Stimulated activated CD8-positive, alpha-beta memory T cell treated with anti-CD3 and anti-CD28 coated beads, Interleukin-4, amount 100 ng/mL, for 4 hours (primary cell): ENCODE measurements at places on chromosomes 1 and 21.

- DNase-seq: no peak
Observed at GRCh38 chr21:36419996-36420395, 34.8 kb downstream of the CHAF1B start.

- DNase-seq: no peak
Observed at GRCh38 chr1:93566227-93566626, 115.4 kb downstream of the BCAR3 start.

GRCh38 chr1:3349968-3350299 is 104.5 kb upstream of the ARHGEF16 start:
- no peak for DNase-seq

DNA sequence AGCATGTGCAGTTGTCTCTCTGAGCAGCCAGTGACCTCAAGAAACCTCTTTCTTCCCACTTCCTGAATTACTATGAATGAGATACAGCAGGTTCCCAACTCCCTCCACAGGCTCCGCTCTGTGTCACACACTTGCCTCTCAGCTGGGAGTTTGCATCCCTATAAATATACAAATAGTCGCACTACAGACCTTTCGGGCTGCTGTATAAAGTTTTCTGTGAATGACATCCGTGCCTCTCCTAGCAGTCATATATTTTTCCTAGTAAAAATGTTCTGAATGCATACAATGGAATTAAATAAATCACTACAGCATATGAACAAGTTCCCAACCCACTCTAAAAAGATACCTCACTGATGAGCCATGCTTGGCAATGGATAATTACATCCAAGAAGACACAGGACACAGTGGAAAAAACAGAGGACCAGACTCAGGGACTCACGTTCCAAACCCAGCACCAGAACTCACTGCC is 66.8 kb downstream of the CAPZB start:
- DNase-seq: no peak

DNA sequence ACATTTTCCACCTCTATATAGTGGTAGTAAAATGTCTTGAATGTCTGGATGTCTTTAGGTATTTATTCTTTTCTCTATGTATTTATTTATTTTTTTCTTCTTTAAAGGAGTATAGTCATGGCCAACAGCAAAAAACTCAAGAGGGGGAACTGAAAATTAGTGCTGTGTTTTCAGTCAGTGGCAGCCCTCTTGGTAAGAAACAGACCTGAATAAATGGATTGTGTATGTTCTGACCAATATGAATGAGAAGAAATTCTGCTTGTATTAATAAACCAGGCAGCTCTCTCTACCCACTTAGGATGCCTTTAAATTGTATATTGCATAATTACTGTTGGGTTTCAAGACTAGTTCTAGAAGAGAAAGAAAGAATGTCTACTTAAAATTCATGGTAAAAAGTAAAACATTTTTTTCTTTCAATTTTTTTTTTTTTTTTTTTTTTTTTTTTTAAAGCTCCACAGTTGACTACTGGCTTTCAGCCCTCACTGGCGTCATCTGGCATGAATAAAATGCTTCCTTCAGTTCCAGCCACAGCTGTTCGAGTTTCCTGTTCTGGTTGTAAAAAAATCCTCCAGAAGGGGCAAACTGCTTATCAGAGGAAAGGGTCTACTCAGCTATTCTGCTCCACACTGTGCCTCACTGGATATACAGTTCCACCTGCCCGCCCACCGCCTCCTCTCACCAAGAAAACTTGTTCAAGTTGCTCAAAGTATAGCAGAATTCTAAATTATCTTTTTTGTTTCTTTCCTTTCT is 101.6 kb downstream of the ZMYM4 start:
- DNase-seq: no peak

DNA sequence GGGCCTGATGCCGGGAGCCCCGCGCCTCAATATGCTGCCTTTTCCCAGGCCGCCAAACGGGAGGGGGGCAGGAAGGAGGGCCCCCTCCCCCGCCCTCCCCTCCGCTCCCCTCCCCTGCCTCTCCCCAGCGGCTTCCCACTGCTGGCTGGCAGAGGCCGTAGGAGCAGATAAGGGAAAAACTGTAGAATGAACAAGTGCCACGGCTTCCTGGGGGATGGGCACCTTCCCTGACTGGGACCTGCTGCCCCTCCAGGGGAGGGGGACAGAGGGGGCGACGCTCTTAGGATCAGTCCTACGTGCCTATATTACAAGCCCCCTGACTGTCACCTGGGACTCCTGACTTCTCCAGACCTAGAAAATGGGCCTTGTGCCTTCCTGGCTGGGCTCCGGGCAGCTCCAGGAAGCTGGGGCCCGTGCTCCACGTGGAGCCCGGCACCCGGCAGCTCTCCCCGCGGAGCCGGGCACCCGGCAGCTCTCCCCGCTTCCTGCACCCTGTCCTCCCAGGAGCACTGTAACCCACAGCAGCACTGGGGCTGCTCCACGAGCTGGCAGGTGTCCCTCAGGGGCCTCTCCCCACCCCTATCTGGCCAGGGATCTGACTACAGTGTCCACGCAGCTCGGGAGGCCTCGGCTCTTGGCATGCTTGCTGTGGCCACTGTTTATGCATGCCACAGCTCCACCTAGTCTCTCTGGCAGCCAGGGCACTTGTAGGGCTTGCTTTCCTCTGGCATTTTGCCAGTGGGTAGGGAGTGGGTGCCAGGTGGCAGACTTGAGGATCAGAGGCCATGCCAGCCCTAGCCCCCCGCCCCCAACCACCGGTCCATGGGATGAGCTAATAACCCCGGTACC is 674 bp upstream of the HES5 start:
- no peak for DNase-seq

DNA sequence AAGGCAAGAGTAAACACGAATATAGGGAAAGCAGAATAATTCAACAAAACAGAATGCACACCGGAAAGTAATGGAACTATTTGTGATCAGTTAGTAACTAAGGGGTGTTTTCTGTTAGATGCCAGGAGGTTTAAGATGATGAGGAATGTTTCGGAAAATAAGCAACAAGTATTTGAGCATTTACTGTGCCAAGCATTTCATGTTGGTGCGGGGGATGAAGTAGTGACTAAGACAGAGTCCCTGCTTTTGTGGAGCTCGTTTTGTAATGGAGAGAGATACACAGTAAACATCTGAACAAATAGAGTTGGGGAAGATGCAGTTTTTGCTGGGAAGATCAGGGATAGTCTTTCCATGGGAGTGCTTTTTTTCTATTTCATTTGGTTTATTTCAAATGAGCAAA is 78.7 kb downstream of the DYRK1A start:
- DNase-seq: no peak

DNA sequence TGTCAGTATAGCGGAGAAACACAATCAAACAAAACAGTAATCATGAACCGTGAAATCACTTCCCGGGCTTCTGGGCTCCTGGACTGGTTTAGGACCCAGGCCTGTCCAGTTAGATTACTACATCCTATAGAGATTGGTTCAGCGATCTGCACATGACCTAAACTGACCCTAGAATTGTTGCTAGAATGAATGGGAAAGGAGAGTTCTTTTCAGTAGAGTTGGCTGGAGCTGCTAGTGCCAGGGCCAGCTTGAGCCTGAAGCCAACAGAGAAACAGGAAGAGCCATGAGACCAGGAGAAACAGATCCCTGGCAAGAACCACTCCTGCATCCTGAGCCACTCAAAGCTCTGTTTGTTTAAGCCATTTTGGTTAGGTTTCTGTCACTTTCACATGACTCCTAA is 474.3 kb upstream of the C1orf87 start:
- DNase-seq: no peak

DNA sequence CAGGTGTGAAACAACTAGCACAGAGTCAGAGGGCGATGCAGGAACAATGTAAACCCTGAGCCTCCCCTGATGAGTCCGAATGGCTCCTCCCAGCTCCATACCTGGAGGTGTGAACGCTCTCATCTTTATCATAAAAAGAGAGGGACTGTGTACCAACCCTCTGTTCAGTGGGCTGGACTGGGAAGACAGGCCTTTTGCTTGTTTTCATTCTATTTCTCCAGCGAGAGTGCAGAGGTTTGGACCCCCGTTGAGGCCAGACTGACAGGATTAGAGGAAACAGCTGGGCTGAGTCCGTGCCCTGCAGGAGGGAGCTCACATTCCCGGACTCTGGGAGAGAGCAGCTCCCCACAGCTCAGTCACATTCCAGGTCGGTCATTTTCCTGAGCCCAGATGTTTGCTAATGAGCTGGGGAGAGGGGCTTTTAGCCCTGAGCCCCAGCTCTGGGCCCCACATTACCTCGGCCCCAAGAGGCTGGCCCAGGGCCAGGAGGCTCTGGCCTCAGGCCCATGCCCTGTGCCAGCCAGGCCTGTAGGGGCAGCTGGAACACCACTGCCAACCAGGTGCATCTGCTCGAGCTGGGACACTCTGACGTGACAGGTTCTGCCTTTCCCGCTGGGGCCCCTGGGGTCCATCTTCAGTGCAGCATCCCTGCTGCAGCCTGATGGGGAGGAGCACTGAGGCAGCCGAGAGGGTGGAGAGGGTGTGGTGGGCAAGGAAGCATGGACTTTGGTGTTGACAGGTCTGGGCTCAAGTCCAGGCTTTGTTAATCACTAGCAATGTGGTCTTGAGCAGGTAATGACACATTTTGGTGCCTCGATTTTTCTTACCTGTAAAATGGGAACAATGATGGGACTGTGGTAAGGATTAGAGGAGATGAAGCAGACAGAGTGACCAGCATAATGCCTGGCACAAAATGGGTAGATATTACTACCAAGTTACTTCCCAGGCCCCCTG is 3.5 kb upstream of the NBL1 start:
- no peak for DNase-seq

- no peak for DNase-seq
Observed at GRCh38 chr1:227950735-227951346, 3.1 kb upstream of the WNT9A start.

GRCh38 chr1:160862203-160863060 is at the start of gene CD244:
Gene CD244 (minus strand): TSS chr1:160862887. CDS start chr1:160862677, 210 bp downstream.
- no peak for DNase-seq

DNA sequence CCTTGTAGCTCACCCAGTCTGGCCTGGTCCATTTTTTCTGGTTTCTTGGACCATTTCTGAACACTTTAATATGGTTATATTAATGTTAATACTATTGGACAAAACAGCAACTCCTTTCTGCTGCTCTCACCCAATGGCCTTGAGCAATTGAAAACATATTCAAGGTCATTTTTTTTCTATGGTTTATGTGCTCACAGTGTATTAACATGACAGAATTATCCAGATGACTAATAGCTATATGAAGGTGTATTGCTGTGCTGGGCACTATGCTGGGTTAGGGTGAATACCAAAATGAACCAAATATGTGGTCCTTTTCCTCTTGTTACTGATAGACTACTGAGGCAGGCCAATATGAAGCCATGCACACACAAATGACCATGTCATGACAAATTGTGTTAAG is 591.6 kb upstream of the PLXNA2 start:
- DNase-seq: no peak

GRCh38 chr1:222224156-222224555 is 323.7 kb downstream of the HHIPL2 start:
- DNase-seq: no peak

- no peak for DNase-seq
Observed at GRCh38 chr1:82472489-82473131, 671.9 kb downstream of the ADGRL2 start.

DNA sequence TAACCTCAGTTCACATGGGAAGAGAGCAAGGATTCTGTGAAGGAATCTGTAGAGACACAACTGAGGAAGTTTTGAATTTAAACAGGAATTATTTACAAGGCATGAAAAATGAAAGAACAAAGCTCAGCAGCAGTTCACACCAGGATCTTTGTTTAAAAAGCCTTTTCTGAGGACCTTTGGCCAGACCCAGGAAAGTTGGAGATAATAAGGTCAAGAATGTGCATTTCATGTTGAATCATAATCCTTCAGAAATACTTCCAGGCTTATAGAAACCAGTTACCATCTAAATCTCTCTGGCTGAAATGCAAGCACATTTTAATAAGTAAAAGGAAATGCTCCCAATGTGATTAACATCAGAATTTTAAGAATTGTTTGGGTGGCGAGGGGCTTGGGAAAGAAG is 2.7 kb downstream of the CLIC6 start:
- no peak for DNase-seq

DNA sequence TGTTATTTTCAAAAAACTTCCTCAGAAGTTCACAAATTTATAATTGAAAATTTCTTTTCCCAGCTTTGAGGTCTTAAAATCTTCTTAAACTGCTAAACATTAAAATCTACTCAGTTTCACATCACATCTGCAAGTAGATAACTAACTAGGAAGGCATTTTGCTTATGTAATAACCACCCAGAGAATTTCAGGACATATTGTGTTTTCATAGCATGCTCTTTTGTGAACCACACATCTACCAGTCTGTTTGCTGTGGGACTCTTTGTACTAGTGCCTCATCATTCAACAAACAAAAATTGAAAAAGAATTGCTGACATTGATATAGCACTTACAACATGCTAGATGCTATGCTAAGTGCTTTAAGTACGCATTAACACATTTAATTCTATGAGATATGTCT is 31.6 kb upstream of the C1orf146 start:
- DNase-seq: no peak

DNA sequence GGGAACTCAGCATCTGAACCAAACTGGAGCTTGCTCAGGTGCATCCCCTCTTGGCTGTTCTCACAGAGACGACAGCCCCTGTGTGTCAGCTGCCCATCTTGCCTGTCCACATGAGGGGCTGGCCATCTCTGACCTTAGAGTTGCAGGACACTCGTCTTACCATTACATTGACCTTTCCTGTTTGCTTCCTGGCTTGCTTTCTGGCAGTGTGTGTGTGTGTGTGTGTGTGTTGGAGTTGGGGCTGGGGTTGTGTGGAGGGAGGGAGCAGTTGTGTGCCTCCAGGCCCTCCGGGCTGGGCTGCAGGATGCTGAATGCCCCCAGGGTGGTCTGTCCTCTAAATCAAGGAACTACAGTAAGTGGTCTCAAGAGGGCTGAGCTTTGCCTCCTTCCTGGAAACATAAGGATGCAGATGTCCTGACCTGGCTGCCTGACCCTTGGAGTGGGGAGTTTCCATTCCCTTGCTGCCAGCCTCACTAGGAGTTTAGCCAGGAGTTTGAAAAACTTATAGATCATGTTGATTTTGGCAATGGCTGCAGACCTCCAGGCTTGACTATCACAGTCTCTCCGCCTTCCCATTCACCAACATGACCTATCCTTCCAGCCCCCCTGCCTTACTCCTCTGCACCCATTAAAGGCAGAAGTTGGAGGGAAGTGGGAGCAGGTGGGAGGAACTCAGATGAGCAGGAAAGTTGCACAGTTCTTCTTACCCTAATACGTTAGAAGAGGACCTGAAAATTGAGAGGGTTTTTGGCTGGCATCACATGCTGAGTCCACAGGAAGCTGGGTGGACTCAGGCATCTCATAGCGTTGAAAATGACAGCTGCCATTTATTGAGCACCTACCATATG is 19.0 kb downstream of the RASSF5 start:
- DNase-seq: no peak

DNA sequence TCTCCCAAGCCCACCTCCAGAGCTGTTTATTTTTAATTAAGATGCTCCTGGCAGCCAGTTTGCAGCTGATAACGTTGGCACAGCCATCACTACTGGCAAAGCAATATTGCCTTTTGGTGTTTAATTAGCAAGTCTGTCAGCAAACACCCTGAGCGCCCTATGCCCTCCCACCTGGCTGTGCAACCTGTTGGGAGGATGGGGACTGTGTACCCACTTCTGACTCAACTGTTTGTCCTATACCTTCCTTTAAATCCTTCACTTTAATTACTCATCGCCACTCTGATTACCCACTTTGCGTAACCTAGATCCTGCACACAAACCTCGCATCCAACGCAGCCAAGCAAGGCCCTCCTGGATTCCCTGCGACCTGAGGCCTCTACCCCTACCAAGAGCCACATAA is 67.1 kb downstream of the BCAR3 start:
- no peak for DNase-seq

- no peak for DNase-seq
Observed at GRCh38 chr1:99673315-99673714, 27.4 kb downstream of the PALMD start.
